Hematopoietic multipotent progenitor cell (in vitro differentiated cells): ENCODE measurements at places on chromosomes 2 and 18. TPM values are rescaled to one million over a fixed set of nuclear protein-coding genes. Genes with fewer than 3 reads are reported as not detected.

DNA sequence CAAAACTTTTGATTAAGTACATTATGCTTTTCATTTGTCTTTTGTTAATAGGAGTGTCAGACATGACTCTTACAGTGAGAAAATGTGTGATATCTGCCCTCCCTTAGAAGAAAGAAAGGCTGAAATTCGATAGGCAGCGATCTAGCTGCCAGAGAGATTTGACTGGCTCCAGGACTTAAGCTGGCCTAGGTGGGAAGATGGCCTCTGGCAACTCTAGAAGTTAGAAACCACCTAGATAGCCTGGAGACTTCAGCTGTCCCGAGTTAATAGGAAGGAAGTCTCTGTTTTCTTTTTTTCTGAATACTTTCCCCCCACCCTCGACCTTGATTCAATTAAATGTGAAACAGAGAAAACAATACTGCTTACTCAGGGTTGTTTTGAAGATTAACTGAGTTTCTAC, 1194.7 kb upstream of the CRIM1 start:
- DNase-seq: no peak

GRCh38 chr2:201108341-201108740, 7.6 kb upstream of the CFLAR start:
- DNase-seq: no peak

DNA sequence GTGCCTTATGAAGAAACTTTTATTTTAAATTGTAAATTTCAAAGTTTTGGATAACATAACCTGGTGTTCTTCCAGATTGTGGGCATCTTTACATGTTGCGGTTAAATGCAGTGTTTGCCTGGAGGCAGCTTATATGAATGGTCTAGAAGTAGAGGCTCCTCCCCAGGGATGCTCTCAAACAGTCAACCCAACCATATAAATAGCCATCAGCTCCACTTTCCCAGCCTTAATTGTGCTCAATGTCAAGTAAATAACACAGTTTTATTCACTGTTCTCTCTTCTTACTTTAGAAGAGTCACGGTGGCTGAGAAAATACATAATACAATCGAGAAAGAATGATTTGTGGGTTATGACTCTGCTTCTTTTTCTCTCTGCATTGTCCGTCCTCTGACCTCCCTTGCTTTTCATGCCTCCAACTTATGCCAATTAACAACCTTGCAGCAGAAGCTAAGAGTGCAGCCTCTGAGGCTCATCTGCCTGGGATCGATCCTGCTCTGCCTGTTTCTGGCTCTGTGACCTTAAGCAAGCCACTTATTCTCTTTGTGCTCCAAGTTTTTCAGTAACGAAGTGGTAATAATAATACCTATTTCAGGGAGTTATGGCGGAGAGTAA, 100.3 kb downstream of the DAW1 start:
- DNase-seq: no peak

DNA sequence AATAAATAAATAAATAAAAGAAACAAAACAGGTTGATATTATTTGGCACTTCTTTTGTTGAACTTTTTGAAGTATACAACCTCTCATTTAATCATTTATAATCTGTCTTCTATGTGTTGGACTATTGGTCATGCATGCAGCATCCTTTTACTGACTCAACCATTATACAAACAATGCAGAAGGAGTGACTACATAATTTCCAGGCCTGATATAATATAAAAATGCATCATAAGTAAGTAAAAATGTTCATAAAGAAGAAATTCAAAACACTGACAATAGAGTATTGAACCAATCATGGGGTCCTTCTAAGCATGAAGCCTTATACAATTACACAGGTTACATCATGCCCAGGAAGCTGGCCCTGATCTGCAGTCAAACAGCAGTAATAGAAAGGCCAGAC, 141.5 kb upstream of the FN1 start:
- DNase-seq: no peak

DNA sequence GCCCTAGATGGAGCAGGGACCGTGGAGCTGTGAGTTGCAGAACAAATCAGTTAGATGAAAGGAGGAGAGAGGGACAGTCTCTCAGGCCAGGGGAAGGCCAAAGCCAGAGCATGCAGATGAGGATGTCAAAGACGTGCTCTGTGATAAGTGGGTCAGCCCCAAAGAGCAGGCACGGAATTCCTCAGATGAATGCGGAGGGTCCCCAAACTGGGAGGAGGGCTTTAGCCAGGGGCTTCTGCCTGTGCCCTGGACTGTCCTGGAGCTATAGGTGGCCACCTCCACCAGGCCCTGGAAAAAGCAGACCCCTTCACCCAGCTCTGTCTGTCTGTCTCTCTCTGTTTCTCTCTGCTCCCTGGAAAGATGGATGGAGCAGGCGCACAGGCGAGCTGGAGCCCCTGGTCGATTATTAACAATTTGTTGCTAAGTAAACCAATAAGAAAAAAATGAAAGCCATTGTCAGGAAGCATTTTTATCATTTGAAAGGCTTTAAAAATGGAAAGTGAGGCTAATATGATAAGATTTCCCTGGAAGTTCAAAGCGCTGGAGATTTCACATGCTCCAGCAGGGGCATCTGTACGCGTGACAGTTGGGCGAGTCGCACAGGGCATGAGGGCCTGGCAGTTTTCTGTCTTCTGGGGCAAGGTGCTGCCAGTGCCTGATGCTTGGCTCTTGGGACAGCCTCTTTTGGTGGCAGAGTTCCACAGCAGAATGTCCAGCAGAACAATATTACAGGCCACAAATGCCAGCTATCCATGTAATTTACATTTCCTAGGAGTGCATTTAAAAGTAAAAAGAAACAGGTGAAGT, 241.0 kb downstream of the GLI2 start:
- DNase-seq: no peak

GRCh38 chr2:176819306-176819705, 393.3 kb upstream of the HNRNPA3 start:
- DNase-seq: no peak

- DNase-seq: no peak
Observed at GRCh38 chr18:77086034-77086433, 46.5 kb downstream of the MBP start.

DNA sequence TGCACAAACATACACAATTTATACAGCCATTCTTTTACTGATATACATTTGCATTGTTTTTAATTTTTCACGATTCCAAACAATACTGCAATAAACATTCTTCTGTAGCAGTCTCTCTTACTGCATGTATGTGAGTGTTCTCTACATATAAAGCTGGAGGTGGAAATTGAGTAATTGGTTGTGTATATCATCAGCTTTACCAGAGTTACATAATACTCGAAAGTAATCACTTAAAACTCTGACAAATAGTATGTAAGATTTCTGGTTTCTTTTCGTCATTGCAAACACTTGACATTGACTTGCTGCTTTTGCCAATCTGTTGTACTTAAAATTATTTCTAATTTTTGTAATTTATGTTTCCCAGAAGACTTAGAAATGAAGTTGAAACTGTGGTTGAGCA, 110.2 kb downstream of the TDRD15 start:
- no peak for DNase-seq

GRCh38 chr2:43149482-43150107, 76.8 kb downstream of the ZFP36L2 start:
- DNase-seq: no peak

- DNase-seq: no peak
Observed at GRCh38 chr18:72846736-72847533, 20.9 kb downstream of the NETO1 start.

DNA sequence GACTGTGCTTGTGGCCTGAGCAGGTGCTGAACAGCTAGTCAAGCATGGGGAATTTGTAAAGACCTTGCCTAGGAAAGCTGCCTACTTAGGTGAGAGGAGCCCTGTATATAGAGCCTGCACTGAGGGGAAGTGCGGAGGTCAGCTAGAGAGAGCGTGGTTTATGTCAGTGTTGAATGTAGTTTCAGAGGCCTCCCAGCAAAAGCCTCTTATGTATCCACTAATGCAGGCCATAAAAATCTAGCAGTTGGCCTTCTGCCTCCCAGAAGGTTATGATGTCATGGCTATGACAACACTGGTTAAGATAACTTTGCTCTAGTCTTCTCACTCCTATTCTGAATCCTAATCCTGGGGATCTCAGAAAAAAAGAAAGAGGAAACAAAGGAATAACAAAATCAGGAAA, 88.9 kb downstream of the ASXL3 start:
- no peak for DNase-seq

- no peak for DNase-seq
Observed at GRCh38 chr2:75558786-75559679, 1.7 kb downstream of the EVA1A start.

DNA sequence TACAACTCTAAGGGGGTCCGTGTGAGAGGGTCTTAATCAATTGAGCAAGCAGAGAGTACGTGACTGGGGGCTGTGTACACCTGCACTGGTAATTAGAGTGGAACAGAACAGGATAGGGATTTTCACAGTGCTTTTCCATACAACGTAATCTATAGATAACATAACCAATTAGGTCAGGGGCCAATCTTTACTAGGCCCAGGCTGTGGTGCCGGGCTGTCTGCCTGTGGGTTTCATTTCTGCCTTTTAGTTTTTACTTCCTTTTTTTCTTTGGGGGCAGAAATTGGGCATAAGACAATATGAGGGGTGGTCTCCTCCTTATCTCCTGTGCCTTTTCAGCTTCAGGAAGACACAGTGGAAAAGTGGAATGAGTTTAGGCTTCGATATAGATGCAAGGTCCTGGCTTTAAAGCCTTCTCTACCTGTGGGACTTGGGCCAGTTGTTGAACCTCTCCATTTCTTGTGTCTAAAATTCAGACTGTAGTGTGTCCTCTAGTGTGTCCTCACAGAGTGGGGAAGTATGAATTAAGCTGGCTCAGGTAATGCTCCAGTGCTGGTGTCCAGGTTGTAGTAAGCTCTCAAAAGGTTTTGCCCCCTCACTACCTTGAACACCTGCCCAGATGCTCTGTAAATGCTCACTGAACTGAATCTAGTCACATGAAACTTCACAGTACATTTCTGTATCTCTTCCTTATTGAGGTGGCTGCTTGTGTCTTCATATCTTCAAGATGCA, 422.8 kb downstream of the SETBP1 start:
- DNase-seq: peak; percentile 63

- no peak for DNase-seq
Observed at GRCh38 chr18:9698497-9698896, 9.6 kb upstream of the RAB31 start.

DNA sequence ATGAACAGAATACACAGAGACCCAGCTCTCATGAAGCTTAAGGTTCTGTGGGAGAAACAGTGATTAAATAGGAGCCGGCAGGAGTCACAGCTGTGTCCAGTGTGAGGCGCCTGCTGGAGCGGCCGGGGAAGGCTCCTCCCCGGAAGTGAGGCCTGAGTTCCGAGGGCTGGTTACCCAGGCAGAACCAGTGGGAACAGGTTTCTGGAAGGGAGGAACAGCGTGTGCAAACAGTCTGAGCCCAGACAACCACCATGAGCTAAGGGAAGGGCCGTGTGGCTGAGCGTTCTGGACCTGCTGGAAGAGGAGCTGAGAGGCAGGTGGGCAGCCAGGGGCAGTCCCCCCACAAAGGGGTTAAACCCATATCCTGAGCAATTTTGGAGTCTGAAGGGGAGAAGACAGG, 26.0 kb upstream of the NPAS2 start:
- DNase-seq: no peak

GRCh38 chr18:45221363-45221762, 393.9 kb upstream of the SLC14A2 start:
- no peak for DNase-seq

GRCh38 chr18:21672521-21673267, 31.9 kb downstream of the ABHD3 start:
- no peak for DNase-seq

- no peak for DNase-seq
Observed at GRCh38 chr18:413233-413632, 87.3 kb downstream of the COLEC12 start.

C2orf80 gene
- total RNA-seq: not detected

AMER3 gene
- total RNA-seq: under 0.01 TPM

ATOH8 gene
- total RNA-seq: under 0.01 TPM

TMSB10 gene
- total RNA-seq: 607 TPM

KLHL41 gene
- total RNA-seq: under 0.01 TPM

ABCG8 gene
- under 0.01 TPM for total RNA-seq

ZNF638 gene
- 83.7 TPM for total RNA-seq

DPP10 gene
- total RNA-seq: 1.9 TPM

LYPD1 gene
- not detected for total RNA-seq

DNMT3A gene
- 80.0 TPM for total RNA-seq
